ENCODE measurements at places on chromosomes 5 and 9. TPM values are rescaled to one million over a fixed set of nuclear protein-coding genes. Genes with fewer than 3 reads are reported as not detected.

The SLC45A2 gene
- total RNA-seq: not detected

DNA sequence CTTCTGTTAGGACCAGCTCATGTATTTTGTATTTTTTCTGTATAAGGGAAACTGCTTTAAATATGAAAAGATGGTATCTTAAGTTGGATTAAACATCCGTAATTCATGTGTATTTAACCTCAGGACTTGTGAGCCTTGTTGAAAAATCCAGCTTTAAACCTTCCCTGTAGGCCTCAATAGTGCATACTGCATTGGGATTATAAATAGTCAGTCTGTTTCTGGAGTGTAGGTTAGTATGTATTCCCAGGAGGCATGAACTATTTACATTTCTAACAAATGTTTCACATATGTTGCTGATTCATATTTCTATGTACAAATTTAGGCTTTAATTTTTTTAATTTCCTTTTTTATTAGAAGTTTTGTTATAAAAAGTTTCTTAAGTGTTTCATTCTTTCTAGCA lies 137.9 kb upstream of the GRHPR start:
- no peak for DNase-seq

The CAST gene
- 26.4 TPM for total RNA-seq

GRCh38 chr9:34507966-34508365 lies 14.8 kb downstream of the ENHO start:
- no peak for DNase-seq

DNA sequence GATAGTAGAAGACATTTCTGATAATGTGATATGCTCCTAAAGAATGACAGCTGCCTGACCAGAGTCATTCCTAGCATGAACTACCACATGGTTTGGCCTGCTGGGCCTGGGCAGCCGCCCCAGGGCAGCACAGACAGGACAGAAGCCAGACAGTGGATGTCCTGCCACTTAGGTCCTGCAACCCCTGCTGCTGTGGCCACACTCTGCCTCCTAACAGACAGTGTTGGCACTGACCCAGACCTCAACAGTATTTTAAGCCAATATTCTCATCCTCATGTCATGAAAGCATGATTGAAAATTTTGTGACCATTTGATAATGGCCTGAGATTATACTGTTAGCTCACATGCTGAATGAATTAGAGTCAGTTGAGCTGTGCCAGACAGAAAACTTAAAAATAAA lies 15.8 kb downstream of the CENPP start:
- DNase-seq: no peak

DNA sequence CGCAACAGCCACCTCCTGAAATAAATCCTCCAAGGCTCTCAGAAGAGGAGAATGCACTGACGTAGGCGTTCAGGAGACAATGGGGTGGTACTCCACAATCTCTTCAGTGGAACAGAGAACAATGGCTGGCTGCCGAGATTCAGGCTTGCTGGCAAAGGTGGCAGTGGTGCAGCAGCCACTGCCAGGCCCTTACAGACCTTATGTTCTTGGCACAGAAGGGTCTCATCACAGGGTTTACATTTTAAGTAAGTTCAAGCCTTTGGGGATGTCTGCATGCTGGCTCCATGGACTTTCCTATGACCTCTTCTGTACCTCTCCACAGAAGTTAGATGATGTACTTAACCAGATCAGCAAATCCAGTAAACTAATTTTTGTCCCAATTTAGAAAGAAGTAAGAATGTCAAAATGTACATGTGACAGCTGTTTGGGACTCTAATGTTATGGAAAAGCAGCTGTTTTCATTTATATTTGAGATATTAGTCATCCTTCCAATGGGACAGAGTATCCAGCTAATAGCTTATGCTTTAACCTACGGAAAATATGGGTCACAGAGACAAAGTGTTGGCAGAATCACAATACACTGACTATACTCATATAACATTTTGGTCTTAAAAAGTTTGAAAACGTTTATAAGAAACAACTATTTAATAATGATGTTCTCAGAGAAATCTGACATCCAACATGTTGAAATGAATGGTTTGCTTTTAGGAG lies 180.9 kb downstream of the MAPKAP1 start:
- DNase-seq: no peak

DNA sequence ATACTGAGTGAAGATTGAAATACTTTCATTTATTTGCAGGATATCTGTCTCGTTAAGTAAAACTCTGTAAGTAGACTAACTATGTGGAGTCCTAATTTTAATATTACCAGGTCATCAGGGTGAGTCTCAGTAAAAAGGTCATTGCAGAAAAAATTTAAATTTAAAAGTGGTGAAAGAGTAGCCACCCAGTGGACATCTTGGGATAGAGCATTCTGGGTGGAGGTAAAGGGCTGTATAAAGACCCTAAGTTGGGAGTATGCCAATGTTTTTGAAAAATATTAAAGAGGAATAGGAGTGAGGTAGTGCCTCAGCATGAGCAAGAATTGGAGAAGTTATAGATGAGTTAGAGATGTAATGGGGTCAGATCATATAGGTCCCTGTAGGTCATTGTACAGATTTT lies 145.5 kb downstream of the HMHB1 start:
- DNase-seq: peak; percentile 41

- no peak for DNase-seq
These were observed 118.7 kb downstream of the RXRA start for GRCh38 chr9:134445000-134445399.

GRCh38 chr9:36479101-36479500 lies 79.0 kb upstream of the RNF38 start:
- no peak for DNase-seq

- peak; percentile 26 for DNase-seq
These were observed 58.7 kb downstream of the RAB3C start for GRCh38 chr5:58641533-58641932.

DNA sequence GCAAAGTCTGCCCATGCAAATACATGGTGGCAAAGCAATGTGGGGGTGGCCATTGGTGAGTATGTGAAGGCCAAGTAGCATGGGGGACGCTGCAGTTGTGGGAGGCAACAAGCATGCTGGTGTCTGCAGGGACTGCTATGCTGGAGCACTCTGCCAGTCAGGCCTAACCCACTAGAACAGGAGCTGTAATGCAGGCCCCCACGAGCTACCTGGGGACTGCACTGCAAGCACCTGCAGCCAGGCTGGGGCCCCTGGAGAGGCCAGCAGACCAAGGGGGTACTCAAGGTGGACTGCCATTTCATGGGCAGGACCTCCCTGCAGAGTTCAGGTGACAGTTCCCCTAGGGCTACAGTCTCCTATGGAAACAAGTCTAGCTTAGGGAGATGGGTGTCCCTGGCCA lies 183.8 kb upstream of the PDE4D start:
- DNase-seq: no peak

The ENHO gene
- total RNA-seq: 9.2 TPM

The RGMB gene
- total RNA-seq: 34.3 TPM

The TAF11L5 gene
- not detected for total RNA-seq

DNA sequence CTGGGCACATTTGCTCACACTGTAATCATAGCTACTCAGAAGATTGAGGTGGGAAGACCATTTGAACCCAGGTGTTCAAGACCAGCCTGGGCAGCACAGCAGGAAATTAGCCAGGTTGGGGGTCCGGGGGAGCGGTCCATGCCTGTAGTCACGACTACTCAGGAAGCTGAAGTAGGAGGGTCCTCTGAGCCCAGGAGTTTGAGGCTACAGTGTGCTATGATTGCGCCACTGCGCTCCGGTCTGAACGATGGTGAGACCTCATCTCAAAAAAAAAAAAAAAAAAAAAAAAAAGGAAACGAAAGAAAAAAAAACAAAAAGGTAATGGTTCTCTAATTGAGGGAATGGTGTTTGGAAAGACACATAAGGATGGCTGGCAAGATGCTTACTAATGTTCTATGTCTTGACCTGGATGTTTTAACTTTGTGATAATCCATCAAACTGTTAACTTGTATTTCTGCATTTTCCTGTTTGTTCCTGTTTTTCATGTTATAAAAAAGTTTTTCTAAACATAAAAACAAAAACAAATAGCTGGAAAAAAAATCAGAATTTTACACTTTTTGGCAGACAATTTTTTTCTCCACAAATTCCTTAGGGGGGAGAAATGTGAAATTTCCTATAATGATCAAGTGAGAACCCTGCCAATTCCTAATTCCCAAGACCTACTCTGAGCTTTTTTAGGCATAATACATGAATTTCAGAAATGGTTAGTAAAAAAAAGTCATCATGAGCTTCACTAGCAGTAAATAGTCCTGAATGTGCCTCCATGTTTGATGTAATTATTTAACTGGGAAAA lies 96.9 kb downstream of the DENND1A start:
- DNase-seq: no peak

The ABLIM3 gene
- 2.2 TPM for total RNA-seq

- no peak for DNase-seq
These were observed 114.4 kb upstream of the PPP1R26 start for GRCh38 chr9:135365013-135365768.

DNA sequence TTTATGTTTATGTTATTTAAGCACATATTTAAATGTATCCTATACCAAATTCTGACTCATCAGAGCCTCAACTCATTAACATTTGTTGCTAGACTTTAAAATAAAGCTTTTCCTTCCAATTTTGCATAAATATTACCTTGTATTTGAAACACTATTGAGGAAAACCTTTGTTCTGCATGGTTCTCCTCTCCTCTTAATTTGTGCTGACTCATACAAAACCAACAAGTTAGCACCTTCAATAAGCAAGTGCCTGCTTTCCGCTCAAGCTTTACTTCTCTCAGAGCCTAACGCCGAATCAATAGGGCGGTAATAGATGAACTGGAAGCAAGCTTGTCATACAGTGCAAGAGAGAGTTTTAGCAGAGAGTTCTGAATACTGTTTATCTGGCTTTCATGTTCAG lies 7.9 kb downstream of the AMACR start:
- DNase-seq: no peak

The SLC34A1 gene
- total RNA-seq: 0.31 TPM

GRCh38 chr5:148740079-148740858 lies 85.9 kb upstream of the HTR4 start:
- DNase-seq: no peak

Measured in GM23338 (cell line).